Activated naive CD4-positive, alpha-beta T cell treated with anti-CD3 and anti-CD28 coated beads for 36 hours (primary cell): ENCODE measurements at places on chromosomes 11 and 22.

DNA sequence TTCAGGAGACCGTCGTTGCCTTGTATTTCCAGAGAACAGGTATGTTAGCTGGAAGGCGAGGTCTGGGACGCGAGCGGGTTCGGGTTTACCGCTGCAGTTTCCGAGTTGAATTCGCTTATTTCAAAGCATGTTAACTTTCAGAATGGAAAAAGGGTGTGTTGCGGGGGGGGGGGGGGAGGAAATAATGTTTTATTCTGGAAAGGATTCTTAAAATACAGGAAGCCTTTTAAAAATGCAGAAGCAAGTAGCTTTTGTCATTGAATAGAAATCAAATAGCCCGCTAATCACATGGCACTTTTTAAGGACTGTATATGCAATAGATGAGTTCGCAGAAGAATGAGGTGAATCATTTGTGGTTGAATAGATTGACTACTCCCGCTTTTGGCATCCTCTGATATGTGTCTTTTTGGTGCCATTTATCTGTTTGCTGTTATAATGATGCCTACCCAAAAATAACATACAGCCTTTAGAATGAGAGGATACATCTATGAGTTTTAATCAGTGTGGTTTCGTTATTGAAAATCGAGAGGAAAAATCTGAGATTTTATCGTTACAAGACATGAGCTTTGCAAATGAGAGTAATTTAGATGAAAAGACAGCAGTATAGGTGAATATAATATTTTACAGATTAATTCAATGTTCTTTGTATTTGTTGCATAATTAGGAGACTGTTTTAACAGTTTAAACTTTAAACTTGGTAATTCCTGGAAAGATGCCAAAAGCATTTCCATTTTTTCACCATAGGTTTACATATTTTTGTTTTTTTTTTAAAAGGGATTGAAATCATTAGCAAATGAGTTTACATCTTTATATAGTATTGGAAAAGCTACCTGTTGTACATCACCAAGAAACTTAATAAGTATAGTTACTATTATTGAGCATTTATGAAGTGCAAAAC is 1.7 kb downstream of the PDE3B start:
- DNase-seq = peak; percentile 43

- DNase-seq = peak; percentile 79
Observed at GRCh38 chr11:134592391-134592990, 180.4 kb upstream of the B3GAT1 start.

DNA sequence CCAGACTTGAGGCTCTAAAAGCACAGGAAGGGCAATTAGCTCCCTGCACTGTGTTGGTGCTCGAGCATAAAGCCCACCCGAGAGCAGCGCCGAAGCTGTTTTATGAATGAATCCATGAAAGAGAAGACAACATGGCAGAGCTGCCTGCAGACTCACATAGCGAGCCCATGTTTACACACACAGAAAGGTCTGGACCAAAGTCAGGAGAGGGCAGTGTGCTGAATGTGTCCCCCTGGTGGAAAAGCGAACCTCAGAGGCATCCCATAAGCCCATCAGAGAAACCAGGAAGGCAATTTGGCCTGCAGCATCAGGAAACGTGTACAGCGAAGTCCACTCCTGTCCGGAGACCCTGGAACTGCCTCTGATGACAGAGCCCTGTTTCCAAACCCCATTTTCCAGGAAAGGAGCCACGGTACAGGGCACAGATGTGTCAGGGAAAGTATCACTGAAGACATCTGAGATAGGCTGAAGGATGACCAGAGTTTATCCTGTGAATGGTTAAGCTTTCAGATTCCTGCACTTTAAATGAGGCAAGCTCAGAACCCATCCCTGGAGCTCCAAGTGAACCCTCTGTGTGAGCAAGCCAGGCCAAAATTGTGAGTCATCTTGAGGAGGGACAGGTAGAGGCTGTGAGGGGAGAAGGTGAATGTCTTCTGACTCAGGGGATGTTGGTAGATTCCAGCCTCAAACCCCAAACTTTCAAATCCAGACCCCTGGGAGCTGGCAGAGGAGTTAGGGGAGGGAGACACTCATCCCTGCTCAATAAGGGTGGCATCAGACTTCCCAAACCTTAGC is 36.9 kb downstream of the CHRDL2 start:
- no peak for DNase-seq

- DNase-seq = peak; percentile 21
Observed at GRCh38 chr11:77147668-77148321, 19.7 kb downstream of the MYO7A start.

DNA sequence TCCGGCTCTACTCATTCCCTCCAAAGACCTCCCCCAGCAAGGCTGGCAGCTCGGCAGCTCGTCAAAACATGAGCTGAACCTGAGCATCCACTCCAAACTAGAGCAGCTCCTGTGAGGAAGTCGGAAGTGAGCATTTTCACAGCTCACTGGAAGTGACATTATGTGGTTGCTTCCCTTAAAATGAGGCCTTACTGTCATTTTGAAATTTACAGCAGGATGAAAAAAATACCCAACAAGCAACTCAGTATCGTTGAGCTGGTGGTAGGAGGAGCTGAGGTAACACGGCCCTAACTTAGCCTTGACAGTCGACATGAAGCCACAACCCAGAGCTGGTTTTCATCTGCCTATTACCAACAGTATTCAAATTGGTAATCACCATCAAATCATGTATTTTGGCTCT is 38.0 kb upstream of the ARFGAP3 start:
- DNase-seq = peak; percentile 57

DNA sequence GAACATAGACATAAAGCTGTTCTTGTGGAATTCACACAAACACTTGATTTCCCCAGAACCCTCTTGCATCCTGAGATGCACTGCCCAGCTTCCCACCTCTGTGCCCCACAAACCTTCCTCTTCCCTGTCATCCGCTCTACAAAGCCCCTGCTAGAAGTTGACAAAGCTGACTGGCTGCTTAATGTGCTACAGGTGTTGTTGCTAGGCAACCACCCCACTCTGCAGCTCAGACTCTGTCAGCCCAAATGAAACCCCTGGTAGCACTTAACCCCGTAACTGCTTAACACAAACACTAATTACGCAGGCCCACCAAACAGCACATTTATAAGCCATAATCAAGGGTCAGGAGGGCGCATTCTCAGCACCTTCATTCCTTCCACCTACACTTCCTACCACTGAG is 172.0 kb upstream of the CADM1 start:
- no peak for DNase-seq

- no peak for DNase-seq
Observed at GRCh38 chr11:83039566-83039965, 32.1 kb downstream of the RAB30 start.

- no peak for DNase-seq
Observed at GRCh38 chr11:27653990-27654758, 46.1 kb downstream of the BDNF start.

DNA sequence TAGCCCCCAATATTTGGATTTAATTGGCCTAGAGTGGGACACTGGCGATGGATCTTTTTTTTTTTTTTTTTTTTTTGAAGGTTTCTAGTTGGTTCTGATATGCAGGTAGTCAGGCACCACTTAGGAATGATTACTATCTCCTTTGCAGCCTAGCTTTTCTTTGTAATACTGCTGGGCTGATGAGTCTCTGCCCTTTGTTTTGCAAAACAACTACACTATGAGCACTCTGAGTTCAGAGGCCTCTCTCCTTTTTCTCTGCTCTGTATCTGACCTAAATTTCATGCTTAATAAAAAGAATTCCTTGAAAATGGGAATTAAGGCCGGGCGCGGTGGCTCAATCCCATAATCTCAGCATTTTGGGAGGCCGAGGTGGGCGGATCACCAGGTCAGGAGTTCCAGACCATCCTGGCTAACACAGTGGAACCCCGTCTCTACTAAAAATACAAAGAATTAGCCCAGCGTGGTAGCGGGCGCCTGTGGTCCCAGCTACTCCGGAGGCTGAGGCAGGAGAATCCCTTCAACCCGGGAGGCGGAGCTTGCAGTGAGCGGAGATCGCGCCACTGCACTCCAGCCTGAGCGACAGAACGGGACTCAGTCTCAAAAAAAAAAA is 1312.3 kb downstream of the FAM181B start:
- DNase-seq = no peak

GRCh38 chr22:22872722-22873708 is 14.6 kb upstream of the IGLL5 start:
- DNase-seq = no peak

DNA sequence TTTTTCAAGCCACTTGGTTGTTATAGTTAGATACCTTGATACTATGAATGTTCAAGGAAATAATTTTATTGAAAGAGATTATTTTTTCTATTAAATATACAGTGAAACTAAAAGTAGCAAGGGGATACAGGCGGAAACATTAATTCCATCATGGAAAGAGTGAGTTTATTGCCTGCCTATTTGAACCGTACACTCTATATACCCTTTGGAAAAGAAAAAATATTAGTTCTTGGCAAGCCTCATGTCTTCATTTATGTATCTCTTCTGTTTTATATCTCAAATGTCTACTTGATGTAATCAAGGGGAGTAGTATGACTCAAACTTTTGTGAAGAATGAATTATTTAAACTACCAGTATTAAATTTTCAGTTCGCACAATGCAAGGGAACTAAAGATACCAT is 54.0 kb downstream of the GAS2 start:
- DNase-seq = no peak

DNA sequence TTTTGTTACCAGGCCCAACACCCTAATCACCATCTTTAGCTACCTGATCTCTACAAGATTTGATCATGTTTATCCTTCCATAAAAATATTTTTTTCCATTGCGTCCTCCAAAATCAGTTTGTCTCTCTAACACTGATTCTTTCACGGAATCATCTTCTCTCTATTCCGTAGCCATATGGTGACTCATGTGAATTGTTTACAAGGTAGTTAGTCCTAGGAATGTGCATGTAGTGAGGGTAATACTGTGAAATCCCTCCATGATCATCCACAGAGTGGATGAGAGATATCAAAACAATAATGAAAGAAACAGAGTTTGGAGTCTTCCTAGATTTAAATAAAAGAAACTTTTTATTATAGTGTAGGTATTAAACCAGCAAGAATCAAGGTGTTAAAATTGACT is 230.2 kb downstream of the METTL15 start:
- DNase-seq = no peak
